Camera-type eye (tissue), 1 donor: ENCODE measurements at places on chromosomes 16 and 17. TPM values are rescaled to one million over a fixed set of nuclear protein-coding genes. Genes with fewer than 3 reads are reported as not detected.

Gene MYH1
- total RNA-seq = 3.8 TPM

Gene MMP28
- total RNA-seq = 4.2 TPM

Gene DHRS7C
- total RNA-seq = 1.7 TPM

Gene KRTAP9-4
- total RNA-seq = not detected

Gene MFAP4
- 84.2 TPM for total RNA-seq
